Stimulated activated CD4-positive, alpha-beta T cell treated with anti-CD3 and anti-CD28 coated beads, Interleukin-1b, Interleukin-23, amount 100 ng/mL, for 1 hour (primary cell): ENCODE measurements at places on chromosomes 4 and X.

GRCh38 chrX:47483306-47484268 lies 565 bp upstream of the ZNF41 start:
- no peak for DNase-seq

GRCh38 chr4:186820391-186820891 lies 96.8 kb upstream of the FAT1 start:
- no peak for DNase-seq

DNA sequence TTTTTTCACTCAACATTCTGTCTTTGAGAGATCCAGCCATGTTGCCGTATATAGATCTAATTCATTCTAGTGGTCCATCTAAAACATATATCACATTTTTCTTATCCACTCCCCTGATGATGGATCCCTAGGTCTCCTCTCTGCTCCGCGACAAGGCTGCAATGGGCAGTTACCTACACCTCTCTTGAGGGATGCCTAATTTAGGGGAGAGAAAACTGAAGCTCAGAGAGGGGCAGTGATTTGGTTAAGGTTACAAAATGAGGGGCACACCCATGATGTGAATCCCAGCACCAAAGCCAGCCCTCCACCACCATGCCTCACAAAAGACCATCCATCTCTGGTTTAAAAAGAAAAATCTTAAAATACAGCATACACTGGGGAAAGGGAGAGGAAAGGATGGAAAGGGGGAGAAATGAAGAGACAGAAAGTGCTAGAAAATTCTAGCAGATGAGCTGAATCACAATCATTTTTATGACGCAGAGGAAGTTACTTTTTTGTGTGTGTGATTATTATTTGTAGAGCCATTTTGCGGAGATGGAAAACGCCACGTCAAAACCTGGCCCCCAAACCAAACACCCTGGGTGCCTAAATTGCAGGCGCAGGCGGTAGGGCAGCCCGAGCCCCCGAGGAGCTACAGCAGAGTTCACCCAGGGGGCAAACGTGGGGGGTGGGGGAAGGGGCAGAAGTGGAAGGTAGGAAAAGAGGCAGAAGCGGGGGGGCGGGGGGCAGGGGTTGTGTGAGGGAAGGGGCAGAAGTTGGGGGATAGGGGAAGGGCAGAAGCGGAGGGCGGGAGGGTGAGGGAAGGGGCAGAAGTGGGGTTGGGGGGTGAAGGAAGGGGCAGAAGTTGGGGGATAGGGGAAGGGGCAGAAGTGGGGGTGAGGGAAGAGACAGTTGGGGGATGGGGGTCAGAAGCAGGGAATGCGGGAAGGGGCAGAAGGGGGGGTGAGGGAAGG lies 1.3 kb upstream of the TSPYL2 start:
- DNase-seq: no peak

DNA sequence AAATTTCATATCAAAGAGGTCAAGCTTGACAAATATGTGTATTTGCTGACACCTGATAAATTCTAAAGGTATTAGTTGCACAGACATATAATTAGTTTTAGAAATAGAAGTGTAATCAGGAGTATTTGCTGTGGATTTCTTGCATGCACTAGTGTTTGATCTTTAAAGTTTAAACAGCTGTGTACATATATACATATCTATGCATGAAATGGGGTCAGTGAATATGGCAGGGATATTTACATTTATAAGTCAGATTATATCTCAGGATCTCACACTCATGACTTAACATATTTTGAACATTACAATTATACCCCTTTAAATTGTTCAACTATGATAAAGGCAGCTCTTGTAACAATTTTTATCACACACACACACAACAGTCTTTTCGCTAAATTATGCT lies 547.4 kb upstream of the ACTRT1 start:
- DNase-seq: no peak

GRCh38 chr4:154560824-154561231 lies 2.0 kb upstream of the FGB start:
- DNase-seq: no peak

DNA sequence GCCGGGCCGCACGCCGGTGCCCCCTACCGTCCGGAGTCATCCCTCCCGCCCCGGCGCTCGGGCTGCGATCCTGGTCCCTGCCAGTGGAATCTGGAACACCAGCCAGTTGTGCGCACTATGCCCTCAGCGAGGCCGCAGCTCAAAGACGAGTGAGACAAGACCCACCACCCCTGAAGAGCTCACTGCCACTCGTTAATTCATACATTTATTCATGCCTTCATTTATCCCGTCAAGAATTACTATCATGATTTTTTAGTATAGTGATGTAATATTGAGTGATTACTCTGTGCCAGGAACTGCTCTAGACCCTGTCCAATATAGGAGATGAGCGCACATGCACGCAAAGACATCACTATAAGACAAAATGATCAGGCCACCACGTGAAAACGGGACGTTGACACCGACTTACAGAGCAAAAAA lies 247 bp upstream of the PPA2 start:
- peak; percentile 69 for DNase-seq

DNA sequence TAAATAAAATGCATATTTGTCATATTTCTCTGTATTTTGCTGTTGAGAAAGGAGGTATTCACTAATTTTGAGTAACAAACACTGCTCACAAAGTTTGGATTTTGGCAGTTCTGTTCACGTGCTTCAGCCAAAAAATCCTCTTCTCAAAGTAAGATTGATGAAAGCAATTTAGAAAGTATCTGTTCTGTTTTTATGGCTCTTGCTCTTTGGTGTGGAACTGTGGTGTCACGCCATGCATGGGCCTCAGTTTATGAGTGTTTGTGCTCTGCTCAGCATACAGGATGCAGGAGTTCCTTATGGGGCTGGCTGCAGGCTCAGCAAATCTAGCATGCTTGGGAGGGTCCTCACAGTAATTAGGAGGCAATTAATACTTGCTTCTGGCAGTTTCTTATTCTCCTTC lies 3.3 kb downstream of the HTT start:
- DNase-seq: no peak

GRCh38 chrX:142040906-142041305 lies 137.2 kb downstream of the MAGEC1 start:
- no peak for DNase-seq

- DNase-seq: no peak
These were observed 78.1 kb downstream of the SRPX start for GRCh38 chrX:38142610-38143009.

DNA sequence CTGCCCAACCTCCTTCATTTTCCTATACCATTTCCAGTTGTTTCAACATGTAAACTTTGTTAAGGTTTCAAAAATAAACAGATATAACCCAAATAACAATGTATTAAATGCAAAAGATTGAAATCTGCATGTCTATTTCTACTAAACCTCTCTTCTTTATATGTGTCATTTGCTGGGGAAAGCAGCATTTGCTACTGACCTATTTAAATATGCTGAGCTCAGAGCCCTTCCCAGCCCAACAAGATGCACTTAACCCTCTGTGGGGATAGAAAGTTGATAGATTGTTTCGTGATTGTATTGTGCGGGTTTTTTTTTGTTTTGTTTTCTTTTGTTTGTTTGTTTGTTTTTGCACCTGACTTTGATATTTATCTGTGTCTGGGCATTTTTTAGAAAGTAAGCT lies 139.5 kb downstream of the UCHL1 start:
- no peak for DNase-seq

DNA sequence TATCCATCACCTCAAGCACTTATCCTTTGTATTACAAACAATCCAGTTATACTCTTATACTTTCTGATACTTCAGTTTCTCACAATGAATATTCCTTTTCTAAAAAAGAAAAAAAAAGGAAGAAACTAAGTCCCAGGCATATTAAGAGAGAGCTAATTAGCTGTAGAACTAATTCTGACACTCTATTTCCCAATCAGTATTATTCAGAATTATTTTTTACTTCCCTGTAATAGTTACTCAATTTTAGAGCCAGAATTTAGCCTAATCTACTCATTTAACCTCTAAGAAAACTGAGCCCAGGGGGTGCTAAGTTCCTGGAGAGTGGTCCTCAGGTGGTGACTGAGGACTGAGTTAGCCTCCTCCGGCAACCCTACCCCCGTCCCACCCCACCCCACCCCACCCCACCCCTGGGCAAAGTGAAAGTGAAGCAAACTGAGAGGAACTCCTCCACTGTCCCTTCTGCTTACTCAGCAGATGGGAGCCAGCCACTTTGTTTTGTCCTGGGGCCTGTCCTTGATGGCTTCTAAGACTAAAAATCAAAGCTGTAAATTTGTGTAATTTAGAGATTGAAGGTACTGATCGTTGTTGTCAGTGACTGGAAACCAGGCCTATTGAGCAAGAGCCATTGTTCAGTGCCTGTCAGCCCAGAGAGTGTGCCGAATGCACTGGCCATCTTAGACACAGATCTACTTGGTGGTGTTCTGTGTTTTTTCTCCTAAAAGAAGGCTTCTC lies 162.1 kb downstream of the CBR4 start:
- DNase-seq: no peak

DNA sequence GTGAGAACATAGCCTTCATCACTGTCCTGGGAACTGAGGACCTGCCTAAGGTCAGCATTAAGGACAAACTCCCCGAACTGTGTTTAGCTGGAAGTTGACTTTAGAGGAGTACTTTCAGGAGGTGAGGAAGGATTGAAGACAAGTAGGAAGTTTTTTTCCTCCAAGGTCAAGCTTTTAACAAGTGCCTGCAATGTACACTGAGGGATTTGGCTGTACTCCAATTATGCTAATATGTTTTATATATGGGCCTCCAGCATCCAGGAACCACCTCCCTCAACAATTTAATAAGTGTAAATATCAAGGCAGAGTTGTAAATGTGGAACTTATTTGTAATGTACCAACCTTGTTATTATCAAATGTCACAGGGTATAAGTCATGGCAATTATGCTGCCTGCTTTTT lies 726.2 kb downstream of the RPA4 start:
- DNase-seq: no peak

DNA sequence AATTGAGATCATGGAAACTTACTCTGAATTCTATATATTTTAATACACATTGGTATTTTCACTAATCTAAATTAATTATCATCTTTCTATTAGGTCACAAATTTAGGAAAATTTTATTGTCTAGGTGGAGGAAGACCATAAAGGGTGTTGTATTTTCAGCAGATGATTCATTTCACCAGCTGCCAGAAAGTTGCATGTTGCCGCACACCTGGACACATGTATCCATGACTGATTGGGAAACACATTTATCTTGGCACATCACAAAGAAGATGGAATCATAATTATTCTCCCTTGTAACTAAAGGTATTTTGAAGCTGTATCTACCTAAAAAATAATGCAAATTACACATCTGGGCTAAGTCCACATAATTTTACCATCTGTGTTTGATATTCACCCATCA lies 33.1 kb downstream of the SLC7A11 start:
- DNase-seq: no peak
